ENCODE measurements at places on chromosomes 6 and 20.

DNA sequence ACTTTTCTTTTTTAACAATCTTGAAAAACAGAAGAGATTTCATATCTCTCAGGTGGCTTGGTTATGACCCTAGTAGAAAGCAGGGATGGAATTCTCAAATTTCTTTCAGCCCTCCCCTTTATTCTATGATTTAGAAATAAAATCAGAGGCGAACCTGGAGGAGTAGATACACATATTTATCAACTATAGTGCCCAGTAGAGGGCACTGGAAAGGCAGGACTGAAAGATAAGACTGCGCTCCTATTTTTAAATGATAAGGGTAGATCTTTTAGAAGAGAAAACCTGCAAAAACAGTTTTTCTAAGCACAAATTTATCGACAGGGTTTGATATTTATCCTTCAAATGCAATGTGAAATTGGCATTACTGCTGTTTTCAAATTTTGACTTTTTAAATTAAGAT, 1296.6 kb downstream of the EPHA7 start:
- no peak for DNase-seq

GRCh38 chr20:19466206-19466928, 253.9 kb downstream of the SLC24A3 start:
- no peak for DNase-seq

GRCh38 chr6:154611241-154611640, 100.8 kb upstream of the CNKSR3 start:
- DNase-seq = no peak

DNA sequence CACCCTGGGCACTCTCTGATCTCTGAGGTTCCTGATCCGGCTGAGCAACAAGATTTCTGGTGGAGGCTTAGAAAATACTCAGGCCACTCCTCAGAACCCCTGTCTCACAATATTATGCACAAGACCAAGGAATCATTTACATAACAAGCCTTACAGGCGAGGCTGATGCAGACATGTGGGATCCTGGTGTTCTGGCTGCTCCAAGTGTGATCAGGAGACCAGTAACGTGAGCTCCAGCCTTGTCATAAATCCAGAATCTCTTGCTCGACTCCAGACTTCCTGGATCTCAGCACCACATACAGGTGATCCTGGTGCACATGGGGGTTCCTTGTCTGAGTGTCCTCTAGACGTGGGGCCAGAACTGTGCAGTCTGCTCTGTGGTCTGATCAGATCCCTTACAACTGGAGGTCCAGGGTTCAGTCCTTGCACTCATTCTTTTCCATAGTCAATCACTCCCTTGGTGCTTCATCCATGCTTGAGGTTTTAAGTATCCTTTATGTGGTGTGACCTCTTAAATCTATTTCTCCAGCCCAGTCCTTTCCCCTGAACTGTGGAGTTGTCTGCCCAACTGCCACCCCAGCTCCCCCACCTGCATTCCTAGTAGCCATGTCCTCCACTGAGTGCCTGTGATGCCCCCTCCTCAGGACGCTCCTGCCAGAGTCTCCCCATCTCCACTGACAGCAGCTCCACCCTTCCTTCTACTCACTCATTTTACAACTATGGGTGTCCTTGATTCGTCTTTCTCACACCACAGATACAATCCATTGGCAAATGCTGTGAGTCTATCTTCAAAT, 5.1 kb downstream of the HLA-C start:
- DNase-seq = no peak

DNA sequence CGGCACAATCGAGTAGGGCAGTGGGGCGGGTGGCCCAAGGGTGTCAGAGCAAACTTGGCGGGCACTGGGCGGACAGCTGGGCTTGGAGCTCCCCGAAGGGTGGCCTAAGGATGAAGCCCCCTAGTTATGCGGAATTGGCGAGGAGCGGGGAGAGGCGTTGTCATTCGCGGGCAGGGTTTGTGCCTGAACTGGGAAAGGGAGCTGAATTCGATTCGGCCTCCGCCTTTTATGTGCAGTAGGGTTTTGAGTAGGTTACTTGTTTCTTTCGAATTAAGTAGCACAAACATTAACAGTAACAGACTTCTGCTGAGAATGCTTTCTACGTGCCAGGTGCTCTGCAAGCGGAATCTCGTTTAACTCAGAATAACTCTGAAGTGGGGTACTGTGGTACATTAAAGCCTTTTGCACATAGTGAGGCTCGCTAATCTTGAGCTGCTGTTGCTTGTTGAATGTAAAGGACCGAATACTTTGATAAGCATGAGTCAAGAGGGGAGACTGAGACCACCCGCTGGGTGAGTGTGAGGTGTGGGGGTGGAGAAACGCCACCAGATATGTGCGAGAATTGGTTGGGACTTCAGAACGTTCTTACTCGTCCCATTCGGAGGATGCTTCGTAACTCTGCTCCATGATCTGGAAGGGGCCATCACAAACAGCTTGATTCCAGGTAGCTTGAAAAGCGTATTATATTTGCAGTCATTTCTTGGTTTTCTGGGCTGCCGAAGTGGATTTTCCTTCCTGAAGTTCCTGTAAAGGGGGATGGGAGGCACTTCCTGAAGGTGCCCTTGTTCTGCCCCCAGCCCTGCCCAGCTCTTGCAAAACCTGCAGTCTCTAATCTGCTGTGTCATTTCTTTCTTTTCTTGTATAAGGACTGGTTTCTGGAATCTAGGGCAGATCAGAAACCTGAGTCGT, 833 bp downstream of the RAB5IF start:
- no peak for DNase-seq

- DNase-seq = no peak
Measured at GRCh38 chr6:56652994-56653393, 10.3 kb upstream of the DST start.

GRCh38 chr6:10513544-10513943, 7.6 kb upstream of the GCNT2 start:
- no peak for DNase-seq

DNA sequence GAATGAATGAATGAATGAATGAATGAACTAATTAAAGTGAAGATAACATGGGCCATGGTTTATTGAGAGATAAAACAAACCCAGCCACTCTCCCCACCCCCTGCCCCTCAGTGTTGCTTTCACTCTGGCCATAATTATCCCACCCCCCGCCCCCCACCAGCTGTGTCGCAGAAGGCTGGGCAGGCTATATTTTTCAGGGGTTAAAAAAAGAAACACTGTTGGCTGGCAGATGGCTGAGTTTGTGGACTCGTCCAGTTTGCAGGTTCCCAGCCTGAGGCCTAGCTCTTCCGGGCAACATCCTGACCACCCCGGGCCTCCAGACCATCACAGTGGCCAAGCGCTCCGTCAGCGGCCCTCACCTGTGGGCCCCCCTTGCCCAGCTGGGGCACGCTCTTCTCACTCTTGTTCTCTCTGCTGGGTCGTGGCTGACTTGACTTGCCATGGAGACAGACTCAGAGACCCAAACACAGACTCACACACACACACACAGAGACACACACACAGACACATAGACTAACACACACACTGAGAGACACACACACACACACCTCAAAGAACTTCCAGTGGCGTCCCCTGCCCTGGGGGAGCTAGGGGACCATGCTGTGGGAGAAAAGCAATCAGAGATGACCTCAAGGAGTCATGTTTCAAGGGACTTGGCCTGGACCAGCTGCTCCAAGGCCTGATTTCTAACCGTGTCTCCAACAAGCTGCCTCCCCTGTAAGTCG, 2.2 kb upstream of the GRM4 start:
- no peak for DNase-seq

- no peak for DNase-seq
Measured at GRCh38 chr20:51193066-51193772, 170.3 kb upstream of the KCNG1 start.

GRCh38 chr6:37456816-37457560, 24.0 kb downstream of the CMTR1 start:
- no peak for DNase-seq

DNA sequence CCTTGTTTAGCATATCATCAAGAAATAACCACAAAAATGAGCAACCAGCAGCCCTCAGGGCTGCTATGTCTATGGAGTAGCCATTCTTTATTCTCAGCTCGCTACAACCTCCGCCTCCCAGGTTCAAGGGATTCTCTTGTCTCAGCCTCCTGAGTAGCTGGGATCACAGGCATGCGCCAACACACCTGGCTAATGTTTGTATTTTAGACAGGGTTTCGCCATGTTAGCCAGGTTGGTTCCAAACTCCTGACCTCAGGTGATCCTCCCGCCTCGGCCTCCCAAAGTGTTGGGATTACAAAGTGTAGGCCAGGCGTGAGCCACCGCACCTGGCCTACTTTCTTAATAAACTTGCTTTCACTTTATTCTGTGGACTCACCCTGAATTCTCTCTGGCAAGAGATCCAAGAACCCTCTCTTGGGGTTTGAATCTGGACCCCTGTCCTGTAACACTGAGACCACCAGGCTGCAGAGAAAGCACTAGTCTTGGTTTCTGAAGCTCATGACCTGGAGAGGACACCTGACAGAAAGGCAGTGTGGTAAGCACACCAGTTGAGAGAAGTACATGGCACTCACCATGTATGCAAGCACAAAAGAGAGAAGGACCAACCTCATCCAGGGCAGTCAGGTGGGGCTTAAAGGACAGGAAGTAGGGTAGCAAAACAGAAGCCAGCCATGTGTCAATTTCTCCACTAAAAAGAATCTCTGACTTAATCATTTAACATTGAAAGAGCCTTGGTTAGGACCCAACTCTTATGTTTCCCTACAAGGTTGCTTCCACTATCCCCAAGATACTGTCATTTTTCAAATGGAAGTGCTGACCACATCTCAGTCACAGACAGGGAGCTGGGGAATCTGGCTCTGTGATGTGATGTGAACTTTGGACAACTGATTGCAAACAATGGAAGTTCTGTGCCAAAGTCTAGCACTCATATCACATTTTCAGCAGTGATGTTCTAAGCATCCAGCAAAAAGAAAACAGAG, 97.4 kb upstream of the DST start:
- no peak for DNase-seq

- peak; percentile 76 for DNase-seq
Measured at GRCh38 chr6:142926494-142927270, 18.3 kb downstream of the HIVEP2 start.

GRCh38 chr6:130841128-130841728, 14.0 kb downstream of the SMLR1 start:
- DNase-seq = no peak

GRCh38 chr6:68160348-68160747, 474.7 kb upstream of the ADGRB3 start:
- DNase-seq = no peak

- DNase-seq = no peak
Measured at GRCh38 chr6:163386329-163386908, 28.1 kb upstream of the QKI start.

DNA sequence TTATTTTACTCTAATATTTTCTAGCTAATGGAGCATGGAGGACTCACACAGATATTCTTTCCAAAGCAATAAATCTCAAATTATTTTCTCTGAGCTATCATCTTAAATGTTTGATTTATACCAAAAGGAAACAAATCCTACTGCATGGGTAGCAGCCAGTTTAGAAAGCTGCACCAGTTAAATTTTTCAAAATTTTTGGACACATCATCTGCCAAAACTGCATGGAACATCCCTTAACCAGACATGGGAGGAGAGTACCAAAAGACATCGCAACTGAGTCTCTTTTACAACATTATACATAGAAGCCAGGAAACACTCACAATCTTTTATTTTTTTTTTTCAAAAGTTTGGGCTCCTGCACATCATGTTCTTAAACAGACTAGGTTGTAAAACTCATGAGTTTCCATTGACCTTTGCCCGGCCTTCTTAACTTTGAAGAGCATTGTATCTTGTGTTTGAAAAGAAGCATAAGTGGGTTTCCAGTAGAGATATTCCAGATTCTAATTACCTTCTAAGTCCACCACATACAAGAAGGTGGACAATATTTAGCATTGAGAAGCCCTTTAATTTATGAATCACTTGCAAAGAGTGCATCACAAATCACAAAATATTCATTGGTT, 87.7 kb upstream of the HMGCLL1 start:
- no peak for DNase-seq

DNA sequence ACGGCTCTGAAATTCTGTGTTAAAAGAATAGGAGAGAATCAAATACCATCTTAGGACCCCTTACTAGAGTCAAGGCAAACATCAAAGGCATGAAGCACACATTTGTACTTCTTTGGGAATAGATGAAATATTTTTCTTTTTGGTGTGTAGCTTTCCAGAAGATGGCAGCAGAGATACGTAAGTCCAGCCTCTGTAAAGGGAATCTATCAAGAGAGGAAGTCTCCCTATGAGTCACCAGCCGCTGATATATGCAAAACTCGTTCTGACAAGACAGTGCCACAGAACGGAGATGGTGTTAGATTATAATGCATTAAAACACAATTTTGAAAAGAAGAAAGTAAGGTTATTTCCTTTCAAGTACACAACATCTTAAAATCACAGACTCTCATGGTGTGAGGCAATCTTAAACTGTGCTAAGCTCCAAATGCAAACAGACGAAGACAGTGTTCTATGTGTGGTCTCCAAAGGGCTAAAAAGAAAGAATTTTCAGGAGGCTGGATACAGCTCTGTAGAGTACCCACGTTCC, 120.0 kb upstream of the AGPAT4 start:
- DNase-seq = peak; percentile 50

DNA sequence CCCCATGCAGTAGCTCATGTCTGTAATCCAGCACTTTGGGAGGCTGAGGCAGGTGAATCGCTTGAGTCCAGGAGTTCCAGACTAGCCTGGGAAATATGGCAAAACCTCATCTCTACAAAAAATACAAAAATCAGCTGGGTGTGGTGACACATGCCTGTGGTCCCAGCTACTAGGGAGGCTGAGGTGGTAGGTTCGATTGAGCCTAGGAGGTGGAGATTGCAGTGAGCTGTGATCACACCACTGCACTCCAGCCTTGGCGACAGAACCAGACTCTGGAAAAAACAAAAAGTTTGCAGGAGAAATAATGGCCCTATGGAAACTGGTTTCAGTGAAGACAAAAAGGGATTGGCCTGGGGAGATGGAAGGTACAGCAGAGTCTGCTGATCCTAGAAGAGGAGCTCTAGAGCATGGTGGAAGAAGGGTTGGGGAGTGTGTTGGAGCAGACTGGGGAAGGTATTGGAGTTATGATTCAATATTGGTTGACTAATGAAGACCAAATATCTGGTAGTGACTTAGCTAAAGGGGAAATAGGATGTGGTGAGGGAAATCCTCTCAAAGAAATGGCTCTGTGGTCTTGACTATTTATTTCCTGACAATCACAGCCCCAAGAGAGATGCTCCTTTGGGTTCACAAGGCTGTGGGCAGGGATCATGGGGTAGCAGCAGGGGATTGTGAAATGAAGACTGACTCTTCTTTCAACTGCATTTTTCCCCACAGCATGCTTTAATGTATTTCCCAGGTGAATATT, 281.9 kb downstream of the UTRN start:
- DNase-seq = no peak

- DNase-seq = no peak
Measured at GRCh38 chr6:3788408-3789017, 37.0 kb upstream of the PXDC1 start.

DNA sequence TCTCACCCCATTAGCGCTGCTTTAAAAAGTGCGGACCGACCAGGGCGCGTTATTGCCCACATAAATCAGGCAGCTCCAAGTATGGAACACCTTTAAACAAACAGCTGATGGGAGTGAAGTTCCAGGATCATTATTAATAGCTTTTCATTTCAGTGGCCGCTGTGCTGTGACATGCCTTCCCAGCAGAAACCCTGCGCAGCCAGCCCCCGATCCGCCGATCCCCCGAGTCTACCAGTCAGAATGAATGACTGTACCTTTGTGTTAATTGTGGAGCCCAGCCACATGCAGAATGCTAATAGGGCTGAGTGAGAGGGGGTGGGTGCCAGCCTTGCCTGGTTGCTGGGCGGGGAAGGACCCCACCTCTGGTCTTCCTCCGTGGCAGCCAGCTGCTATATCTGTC, 21.9 kb downstream of the CDH22 start:
- no peak for DNase-seq

GRCh38 chr6:135358251-135358821, 139.2 kb downstream of the AHI1 start:
- no peak for DNase-seq

GRCh38 chr6:82017288-82017687, 230.3 kb downstream of the IBTK start:
- no peak for DNase-seq
